ENCODE measurements at places on chromosomes 2 and 18.
A peak's percentile ranks its signal among the peaks of the same experiment; 100 is the strongest.

DNA sequence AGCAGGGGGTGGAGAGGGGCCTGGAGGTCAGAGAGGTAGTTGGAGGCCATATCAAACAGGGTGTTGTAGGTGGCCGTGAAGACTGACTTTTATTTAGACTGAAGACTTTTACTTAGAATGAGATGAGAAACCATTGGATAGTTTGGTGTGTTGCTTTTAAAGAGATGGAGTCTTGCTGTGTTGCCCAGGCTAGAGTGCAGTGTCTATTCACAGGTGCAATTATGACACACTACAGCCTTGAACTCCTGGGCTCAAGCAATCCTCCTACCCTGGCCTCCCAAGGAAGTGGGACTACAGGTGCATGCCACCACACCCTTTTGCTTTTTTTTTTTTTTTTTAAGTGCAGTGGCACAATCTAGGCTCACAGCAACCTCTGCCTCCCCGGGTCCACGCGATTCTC lies 2.5 kb upstream of the LRPPRC start:
- DNase-seq: no peak

DNA sequence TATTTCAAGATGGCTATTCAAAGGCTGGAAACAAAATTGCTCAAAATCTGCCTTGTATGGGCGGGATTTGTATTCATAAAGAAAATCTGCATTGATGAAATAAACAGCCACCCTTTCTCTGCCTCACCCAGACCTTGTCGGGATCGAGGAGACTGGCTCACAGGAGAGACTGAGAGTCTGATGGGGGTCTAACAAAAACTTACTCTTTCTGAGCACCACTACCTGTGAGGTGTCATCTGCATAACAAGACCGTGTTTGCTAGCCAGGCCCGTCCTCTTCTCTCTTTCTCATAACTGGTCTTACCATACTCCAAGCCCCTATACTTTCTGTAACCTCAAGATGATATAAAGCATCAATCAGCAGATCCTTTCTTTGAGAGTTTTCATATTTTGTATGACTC lies 115.6 kb downstream of the INO80D start:
- DNase-seq: no peak

- DNase-seq: no peak
Measured at GRCh38 chr2:175403599-175404221, 222.2 kb upstream of the ATP5MC3 start.

GRCh38 chr2:119683713-119684443 lies 4.9 kb downstream of the TMEM177 start:
- DNase-seq: no peak

GRCh38 chr2:142599504-142599903 lies 278.0 kb upstream of the KYNU start:
- no peak for DNase-seq

DNA sequence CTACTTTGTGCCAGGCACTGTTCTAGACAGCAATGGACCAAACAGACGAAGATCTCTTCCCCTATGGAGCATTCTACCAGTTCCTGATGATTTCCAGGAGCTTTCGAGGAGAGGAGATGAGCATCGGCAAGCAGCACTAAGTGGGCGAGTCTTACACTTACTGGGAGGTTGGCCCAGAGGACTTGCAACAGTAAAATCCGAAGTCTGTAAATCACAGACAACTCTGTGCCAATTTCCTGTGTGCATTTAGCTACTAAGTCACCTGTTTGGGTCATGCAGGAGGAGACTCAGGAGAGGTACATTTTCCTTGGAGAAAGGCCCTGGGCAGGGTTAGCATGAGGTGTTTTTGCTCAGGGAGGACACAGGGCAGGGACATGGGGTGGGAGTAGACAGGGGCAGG lies 58.9 kb downstream of the TRPM8 start:
- DNase-seq: no peak

GRCh38 chr2:62705859-62706720 lies 577 bp downstream of the EHBP1 start:
- DNase-seq: peak; percentile 43

DNA sequence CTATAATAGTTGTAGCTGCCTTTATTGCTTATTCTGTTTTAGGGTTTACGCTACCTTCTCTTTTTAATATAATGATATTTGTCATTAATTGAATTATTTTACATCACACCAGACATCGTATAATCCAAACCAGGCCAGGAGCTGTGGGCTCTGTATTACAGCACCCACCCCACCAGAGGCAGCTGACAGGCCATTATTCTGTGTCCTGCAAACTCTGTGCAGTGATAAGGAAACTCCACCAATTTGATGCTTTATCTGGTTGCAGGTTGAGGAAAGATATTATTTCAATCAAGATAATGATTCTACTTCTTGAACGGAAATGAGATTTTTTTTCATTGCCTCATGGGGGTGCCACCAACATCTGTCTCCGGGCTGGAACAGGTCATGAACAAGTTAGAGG lies 227.3 kb downstream of the ZBTB7C start:
- no peak for DNase-seq

DNA sequence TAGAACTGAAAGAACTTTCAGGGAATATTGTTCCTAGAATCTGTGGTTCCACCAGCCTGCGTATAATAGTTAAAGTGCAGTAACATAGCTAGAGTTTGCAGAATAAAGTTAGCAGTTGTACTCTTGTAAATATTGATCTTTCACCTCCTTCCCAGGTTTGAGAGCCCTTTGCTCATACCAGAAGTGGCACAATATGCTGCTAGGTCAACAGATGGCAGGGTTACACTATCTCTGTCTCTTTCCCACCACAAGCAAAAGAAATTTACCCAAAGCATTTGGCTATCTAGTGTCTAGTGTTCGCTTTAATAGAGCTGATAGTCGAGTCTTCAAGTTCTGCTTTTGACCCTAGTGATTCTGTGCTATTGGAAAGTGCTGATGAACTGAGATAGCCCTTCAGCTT lies 119.0 kb upstream of the KLHL14 start:
- DNase-seq: no peak

- no peak for DNase-seq
Measured at GRCh38 chr18:48723837-48724236, 185.0 kb downstream of the CTIF start.

DNA sequence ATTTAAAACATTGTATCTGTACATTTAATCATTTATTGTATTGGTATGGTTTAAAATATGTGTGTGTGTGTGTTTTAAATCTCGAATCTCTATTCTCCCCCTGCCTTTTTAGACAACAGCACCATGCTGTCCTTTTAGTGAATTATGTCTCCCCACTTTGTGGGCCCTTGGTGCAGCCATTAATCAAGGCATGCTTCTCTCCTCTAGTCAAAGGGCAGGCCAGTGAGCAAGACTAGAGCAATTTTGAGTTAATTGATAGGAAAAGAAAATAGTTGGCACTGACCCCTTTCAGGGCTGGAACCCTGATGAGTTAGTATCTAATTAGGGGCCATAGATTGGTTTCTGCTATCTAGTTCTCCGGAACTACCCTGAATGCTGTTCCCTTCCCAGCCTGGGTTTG lies 111.0 kb downstream of the MAIP1 start:
- DNase-seq: no peak

DNA sequence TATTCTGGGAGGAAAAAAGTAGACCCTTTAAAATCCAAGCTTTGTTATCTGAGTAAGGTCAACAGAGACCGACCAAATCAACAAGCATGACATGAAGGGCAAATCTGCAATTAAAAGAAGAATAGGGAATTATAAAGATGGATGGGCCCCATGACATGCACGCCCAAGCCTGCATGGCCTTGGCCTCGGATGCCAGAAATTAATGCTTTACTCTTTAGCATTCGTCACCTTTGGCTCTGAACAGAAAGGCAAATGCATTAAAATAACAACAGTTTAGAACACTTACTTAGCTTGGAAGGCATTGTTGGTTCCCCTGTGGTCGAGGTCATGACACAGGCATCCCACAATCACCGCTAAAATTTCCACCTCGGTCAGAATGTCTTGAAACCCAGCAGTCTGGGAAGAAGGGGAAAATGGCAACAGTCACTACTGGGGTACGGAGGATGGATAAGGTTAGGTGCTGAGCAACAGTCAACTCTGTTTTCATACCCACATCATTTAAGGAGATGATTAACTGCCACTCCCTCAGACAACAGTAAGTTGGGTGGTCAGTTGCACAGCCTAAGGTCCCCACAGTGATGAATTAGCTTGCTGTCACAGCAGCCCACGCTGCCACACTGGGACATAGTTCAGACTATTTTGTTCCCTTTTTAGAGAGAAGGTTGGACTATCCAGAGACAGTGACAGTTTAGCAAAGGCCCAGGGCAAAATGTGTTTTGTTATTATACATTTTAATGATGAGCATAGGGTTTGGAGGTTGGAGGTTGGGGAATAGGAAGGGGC lies 319.1 kb downstream of the AGPS start:
- no peak for DNase-seq

DNA sequence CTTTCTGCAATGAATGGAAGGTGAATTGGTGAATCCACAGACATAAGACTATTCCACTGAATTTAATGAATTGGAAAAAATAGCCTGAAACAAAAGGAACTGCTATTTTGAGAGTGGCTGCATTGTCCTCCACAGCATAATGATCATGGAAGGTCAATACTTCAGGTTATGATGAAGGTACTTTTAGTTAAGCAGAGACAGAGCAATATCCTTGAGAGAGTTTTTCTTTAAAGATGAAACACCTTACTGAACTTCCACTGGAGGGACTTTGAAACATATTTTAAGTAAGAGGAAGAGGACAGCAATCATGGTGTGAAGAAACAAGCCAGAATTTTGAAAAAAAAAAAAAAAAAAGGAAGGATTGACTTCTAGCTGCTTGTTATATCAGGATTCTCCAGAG lies 68.8 kb upstream of the DPP10 start:
- no peak for DNase-seq

- DNase-seq: no peak
Measured at GRCh38 chr2:61978522-61978921, 73.0 kb downstream of the COMMD1 start.

DNA sequence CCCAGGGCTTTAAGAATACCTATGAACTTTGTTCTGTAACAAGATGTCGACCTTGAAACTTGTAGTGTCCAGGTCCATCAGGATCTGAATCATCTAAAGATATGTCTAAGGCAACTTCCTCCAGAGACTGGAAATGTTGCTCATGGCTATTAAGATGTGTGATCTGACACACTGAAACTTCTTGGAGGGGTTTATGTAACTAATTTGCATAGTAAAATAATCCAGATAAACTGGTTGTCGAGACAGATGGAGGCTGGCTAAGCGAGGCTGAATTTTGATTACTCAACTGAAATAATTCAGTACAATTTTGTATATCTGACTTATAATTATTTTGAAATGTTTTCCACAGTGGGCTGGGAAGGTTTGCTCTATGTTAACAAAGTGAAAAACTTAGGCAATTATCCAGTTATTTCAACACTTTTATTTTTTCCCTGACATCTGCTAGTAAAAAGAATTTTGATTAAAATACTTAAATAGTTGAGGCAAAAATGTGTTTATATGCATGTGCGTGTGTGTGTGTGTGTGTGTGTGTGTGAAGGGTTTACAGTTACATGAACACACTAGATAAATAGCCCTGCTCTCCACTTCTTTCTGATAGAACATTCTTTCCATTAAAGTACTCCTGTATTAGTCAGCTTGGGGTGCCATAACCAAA lies 11.4 kb upstream of the MAP3K20 start:
- DNase-seq: peak; percentile 84

- no peak for DNase-seq
Measured at GRCh38 chr2:70354264-70354949, 52.5 kb upstream of the FAM136A start.

DNA sequence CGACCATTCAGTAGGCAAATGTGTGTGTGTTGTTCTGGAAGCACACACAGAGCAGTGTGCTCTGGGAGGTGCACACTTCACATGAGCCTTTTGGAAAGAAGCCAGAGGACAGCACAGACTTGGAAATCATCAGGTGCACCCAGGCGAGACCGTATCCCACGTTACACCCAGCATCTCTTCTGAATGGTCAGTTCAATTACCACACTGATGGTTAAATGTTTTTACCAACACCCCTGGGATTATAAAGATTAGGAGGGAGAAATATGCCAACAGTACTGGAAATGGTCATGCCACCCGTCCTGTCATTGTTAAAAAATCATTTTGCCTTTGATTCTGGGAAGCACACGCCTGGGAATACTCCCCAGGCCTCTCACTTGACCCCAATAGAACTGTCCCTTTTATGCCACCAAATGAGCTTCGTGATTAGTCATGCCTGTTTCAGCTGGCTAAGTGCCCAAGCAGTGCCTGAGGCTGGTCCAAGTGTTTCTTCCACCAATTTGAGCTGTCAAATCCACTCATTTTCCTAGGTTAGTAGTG lies 183.7 kb downstream of the NRP2 start:
- no peak for DNase-seq

GRCh38 chr2:129587426-129588064 lies 391.9 kb upstream of the RAB6C start:
- no peak for DNase-seq

- no peak for DNase-seq
Measured at GRCh38 chr18:67134911-67135310, 381.6 kb downstream of the DSEL start.

- no peak for DNase-seq
Measured at GRCh38 chr2:55923091-55923981, at the start of gene EFEMP1. Gene EFEMP1 (minus strand): TSS chr2:55923782. CDS start chr2:55922440, 1,342 bp downstream.

- DNase-seq: no peak
Measured at GRCh38 chr2:133198678-133199077, 369.6 kb downstream of the NCKAP5 start.

DNA sequence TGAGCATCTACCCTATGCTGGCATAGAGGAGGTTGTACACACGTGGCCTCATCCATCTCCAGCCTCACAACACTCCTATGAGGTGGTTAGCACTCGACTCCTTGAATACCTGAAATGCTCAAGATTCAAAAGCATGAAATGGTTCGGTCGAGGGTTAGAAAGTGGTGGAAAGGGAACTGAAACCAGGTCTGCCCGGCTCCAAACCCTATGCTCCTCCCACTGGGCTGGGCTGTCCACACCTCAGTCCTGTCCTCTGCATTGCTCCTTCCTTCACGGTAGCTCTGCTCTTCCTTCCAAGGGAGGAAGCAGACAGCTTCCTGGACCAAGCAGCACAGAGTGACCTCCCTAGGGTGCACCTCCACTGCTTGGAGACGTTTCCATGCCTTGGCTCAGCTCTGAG lies 565.2 kb upstream of the ID2 start:
- DNase-seq: no peak

GRCh38 chr2:222797261-222797660 lies 63.6 kb upstream of the ACSL3 start:
- peak; percentile 20 for DNase-seq

GRCh38 chr2:216974321-216975302 lies 114.7 kb upstream of the TNP1 start:
- DNase-seq: no peak
